Activated CD4-positive, alpha-beta T cell treated with anti-CD3 and anti-CD28 coated beads, Interleukin-2, amount 10 ng/mL, durations not matched to agents 7 days and 5 days (primary cell): ENCODE measurements at places on chromosomes 12 and 14. TPM values are rescaled to one million over a fixed set of nuclear protein-coding genes. Genes with fewer than 3 reads are reported as not detected.

DNA sequence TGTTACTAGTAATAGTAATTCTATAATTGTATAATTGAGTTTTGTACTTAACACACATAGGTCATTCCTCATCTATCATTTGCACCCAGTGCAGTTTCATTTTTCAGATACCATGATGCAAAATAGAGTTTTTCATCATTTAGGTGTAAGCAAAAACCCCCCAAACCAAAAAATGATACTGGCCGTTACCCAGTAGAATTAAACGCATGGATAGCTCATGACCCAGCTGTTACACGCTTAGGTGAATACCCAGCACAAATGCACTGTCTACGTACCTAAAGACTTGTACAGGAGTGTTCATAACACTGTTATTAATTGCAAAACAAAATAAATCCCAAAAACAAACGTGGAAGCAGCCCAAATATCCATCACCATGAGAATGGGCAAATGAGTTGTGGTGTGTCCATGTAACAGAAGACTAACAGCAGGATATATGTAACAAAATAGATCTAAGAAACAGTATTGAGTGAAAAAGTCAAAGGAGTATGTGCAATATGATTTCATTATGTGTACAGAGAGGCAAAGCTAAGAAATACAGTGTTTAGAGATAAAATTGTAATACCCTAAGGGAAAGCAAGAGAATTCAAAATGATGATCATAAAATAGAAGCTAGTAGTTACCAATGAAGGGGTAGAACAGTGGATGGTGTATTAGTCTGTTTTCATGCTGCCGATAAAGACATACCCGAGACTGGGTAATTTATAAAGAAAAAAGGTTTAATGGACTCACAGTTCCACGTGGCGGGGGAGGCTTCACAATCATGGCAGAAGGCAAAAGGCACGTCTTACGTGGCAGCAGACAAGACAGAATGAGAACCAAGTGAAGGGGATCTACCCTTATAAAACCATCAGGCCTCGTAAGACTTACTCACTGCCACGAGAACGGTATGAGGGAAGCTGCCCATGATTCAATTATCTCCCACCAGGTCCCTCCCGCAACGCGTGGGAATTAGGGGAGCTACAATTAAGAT is 49.8 kb downstream of the EID3 start:
- no peaks in the 10 kb centered on the region for H3K27me3 ChIP-seq
- peaks cover 12% of the 10 kb centered on the region for H3K36me3 ChIP-seq
- peaks cover 6% of the 10 kb centered on the region for H3K4me1 ChIP-seq
- H3K4me3 ChIP-seq, result no peak overlapping the region
- DNase-seq, result no peak

DNA sequence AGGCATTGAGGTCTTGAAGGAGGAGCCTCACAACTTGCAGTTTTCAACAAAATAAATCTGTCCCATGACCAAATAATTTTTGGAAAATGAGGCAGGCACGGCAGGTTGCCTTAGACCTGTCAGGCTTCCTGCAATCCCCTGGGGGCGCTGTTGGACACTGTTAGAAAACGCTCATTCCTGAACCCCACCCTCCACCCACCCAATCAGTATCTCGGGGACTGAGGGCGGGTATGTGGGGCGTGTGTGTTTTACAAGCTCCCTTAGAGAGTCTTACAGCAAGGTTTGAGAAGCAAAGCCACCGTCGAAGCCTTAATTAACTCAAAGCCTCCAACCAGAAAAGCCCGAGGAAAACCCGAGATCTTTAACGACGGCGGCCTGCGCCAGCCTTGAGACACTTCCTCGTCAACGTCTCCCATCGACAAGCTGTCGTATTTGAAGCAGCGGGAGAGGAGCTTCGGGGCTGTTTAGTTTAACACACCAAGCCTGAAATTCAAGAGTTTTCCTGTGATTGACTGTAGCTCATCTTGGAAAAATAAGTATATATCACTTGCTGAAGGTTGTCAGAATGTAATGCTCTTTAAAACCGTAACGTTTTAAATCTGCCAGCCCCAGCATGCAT is 123.0 kb downstream of the GLT1D1 start:
- H3K36me3 ChIP-seq, result no peaks in the 10 kb centered on the region
- H3K27ac ChIP-seq, result no peak overlapping the region
- H3K4me3 ChIP-seq, result peak overlapping the region; percentile 10
- H3K27me3 ChIP-seq, result no peaks in the 10 kb centered on the region

DNA sequence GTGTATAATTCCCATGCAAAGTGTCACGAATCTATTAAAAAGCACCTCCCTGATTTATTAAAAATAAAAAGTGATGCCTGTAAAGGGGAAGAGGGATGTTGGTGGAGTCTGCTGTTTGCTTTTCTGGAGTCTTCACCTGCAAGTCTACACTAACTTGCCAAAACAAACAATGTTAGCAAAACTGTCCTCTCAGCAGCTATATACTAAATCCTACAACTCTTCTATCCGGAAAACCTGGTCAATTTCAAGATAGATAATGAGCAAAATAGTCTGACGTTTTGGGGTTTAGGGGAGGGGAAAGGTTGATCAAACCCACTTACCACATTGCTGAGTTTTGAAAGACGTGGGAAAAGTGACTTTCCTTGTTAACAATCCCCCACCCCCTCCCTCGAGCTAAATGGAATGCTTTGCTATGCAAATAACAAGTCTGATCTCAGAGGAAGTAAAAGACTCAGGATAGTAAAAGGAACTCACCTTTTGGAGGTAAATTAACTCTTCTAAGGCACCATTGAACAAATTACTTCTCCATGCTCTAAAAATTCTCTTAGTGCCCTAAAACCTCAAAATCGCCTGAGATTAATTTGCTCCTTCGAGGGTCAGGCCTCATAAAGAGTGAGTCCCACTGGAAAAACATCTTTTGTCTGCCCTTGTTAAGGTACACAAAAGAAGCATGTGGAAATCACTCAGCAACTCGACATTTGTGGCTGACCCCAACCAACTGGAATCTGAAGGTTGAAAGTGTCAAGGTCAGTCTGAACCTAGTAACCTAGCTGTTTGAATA is 13.5 kb downstream of the BMP4 start:
- no peak for DNase-seq
- H3K27me3 ChIP-seq, result peaks cover 60% of the 10 kb centered on the region
- H3K27ac ChIP-seq, result no peak overlapping the region
- no peaks in the 10 kb centered on the region for H3K36me3 ChIP-seq
- no peaks in the 10 kb centered on the region for H3K4me1 ChIP-seq

DNA sequence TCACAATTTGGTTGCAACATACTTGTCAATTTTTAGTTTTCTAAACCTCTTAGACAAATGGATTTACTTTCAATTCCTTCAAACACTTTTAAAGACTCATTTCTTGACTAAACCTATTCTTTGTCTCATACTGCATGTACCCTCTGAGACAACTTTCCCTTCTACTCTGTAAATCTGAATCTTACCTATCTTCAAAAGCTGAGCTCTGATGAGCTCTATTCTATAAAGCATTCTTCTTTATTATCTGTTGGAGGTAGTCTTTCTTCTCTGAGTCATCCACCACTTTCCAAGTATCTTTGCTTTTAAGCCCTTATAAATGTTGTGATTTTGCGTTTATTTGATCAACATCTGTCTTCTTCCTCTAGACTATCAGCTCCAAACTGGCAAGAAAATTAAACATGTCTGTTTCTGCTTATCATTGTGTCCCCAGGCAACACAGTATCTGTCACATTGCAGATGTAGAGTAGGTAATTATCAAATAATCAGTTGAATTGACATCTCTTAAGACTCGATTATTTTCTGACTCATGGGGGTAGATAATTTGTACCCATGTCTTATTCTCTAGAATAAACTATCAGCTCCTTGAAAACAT is 265.6 kb upstream of the FAR2 start:
- H3K4me1 ChIP-seq, result no peaks in the 10 kb centered on the region
- no peak overlapping the region for H3K27ac ChIP-seq
- H3K27me3 ChIP-seq, result no peaks in the 10 kb centered on the region
- no peak for DNase-seq

DNA sequence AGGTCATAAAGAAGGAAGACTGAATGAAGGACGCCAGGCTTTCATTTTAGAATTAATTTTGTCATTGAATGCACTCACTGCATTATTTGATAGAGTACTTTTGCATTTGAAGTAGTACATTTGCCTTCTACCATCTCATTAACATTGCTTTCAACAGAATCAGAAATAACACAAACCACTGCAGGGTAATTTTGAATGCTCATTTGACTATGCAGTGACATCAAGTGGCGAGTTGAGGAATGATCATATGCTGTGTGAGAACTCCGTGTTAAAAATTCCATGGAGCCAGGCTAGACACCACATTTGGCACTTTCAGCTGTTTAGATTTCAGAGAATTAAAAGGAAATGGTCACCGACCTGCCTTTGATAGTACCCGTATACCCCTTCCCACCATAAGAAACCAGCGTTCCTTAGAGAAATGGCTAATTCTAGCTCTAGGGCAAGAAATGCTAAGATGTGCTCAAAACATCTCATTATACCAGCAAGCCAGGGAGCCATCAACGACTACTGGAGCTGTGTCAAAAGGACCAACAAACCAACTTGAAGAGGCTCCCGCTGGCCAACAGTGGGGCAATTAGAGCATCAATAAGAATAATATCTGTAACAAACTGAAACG is 16.5 kb downstream of the HEBP1 start:
- H3K27me3 ChIP-seq, result no peaks in the 10 kb centered on the region
- no peak overlapping the region for H3K4me3 ChIP-seq
- DNase-seq, result peak; percentile 27
- H3K4me1 ChIP-seq, result no peaks in the 10 kb centered on the region
- H3K36me3 ChIP-seq, result no peaks in the 10 kb centered on the region
- no peak overlapping the region for H3K27ac ChIP-seq

DNA sequence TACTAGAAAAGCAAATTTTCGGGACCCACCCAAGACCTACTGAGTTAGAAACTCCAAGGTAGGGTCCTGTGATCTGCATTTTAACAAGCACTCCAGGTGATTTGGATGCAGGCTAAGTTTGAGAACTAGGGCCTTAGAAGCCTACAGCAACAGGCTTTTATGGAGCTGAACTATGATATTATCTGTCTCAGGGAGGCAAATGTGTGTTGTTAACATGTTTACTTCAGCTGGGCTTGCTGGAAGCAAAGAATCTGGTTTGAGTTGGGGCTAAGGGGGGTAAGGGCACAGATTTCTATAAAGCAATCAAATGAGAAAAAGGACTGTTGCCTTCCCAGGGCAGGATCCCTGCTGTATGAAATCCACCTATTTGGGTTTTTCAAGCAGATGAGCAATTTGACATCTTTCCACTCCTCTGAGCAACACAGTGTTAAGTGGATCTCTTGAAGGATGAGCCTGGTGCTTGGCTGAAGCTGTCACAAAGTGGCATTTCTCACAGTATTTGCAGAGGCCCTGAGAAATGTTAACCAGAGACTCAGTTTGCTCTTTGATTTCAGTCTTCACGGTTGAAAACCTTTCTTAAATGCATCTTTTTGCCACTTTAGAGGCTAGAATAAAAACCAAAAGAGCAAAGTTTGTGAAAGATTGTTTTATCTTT is 36.2 kb upstream of the SOCS2 start:
- DNase-seq, result no peak
- H3K36me3 ChIP-seq, result peaks cover 5% of the 10 kb centered on the region
- H3K4me1 ChIP-seq, result peaks cover 22% of the 10 kb centered on the region
- peaks cover 2% of the 10 kb centered on the region for H3K27me3 ChIP-seq
- H3K27ac ChIP-seq, result peak overlapping the region; percentile 10
- H3K4me3 ChIP-seq, result no peak overlapping the region

GRCh38 chr12:91171476-91171875 is 11.1 kb downstream of the DCN start:
- H3K27ac ChIP-seq, result no peak overlapping the region
- H3K27me3 ChIP-seq, result peaks cover 3% of the 10 kb centered on the region
- H3K4me3 ChIP-seq, result no peak overlapping the region

DNA sequence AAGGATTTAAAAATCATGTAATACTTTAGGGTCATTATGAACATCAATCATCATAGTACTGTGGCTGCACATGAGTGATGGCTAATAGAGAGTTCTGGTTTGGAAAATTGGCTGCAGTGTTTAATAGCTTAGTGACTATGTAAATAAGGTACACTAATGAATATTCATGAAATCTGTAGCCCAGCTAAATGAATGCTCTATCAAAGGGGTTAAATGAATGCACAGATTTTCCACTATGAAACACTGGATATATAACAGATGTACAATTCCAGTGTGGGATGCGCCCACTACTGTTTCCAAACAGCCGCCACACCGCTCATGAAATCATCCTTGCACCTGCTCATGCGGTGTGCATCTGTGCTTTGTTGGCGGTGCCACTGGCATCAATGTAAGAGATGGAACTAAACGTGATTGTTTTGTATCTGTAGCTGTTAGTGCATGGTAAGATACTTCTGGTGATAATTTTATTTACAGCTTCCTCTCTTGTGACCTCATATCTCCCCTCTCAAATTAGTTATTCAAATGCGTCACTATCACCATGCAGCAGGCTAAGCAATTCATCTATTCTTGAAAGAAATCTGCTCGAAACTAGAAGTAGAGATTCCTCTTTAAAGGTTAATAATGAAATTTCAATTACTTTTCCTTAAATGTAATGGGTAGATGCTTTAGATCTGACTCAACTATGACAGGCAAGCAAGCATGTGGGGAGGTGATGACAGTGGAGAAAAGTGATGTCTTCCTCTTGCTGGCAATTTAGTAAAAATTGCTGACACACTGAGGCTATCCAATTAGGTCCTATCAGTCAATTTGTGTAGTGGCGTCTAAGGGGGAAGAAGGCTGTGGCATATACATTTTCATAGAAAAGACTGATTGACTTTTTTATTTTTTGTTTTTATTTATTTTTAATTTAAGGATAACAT is 433.6 kb downstream of the AEBP2 start:
- no peak for DNase-seq
- H3K27ac ChIP-seq, result no peak overlapping the region
- H3K4me1 ChIP-seq, result no peaks in the 10 kb centered on the region
- no peaks in the 10 kb centered on the region for H3K27me3 ChIP-seq

DNA sequence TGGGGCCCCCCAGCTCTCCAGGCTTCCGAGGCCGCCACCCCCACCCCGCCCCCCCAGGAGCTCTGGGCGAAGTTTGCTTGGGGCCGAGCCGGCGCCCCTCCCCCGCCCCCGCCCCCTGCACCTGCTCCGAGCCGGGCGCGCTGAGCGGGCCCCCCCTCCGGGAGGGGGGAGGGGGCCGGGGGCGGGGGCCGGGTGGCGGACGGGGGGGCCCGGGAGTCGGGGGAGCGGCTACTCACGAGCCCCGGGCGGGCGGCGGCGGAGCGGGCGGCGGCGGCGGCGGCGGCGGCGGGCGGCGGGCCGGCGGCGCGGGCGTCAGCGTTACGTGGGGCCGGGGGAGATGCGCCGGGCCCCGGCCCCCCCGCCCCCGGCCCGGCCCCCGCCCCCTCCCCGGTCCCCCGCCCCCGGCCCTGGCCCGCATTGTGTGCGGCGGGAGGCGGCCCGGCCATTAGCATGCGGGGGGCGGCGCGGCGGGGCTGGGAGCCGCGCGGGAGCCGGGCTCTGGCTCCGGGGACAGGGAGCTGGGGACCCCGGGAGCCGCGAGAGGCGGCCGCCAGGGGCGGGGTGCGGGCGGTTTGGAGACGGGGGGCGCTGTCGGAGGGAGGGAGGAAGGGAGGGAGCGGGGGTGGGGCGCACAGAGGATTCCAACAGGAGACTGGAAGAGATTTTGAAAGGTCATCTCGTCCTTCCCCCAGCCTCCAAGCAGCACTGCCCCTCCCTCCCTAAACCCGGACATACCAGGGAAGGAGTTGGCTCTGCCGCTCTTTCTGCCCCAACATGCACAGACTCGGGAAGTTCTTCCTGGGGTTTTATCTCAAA is at the start of gene ZNF219:
Gene ZNF219, minus strand, starts transcription at position 580 of the 816 bp plus-strand sequence. CDS start 5,064 bp downstream, outside the sequence.
- H3K4me1 ChIP-seq, result peaks cover 39% of the 10 kb centered on the region
- no peaks in the 10 kb centered on the region for H3K36me3 ChIP-seq
- peak; percentile 17 for DNase-seq
- H3K27me3 ChIP-seq, result peaks cover 18% of the 10 kb centered on the region
- H3K27ac ChIP-seq, result peak within 1 kb of the TSS; percentile 38

Gene SYT1
- not detected for total RNA-seq

Gene SYCP3
- 0.75 TPM for total RNA-seq

Gene LTB4R2
- 21.7 TPM for total RNA-seq
